ENCODE measurements at places on chromosomes 13 and 19.

DNA sequence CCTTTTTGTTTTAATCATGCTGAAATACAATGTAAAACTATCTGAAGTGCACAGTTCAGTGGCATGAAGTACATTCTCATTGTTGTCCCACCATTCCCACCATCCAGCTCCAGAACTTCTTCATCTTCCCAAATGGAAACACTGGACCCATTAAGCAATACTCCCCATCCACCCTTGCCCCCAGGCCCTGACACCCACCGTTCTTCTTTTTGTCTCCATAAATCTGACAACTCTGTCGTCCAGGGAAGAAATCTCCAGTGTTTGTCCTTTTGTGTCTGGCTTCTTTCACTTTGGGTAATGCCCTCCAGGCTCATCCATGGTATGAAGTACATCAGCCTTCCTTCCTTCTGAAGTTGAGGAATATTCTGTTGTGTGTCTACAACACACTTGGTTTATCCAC, 2.6 kb upstream of the SLC15A1 start:
- DNase-seq = no peak

DNA sequence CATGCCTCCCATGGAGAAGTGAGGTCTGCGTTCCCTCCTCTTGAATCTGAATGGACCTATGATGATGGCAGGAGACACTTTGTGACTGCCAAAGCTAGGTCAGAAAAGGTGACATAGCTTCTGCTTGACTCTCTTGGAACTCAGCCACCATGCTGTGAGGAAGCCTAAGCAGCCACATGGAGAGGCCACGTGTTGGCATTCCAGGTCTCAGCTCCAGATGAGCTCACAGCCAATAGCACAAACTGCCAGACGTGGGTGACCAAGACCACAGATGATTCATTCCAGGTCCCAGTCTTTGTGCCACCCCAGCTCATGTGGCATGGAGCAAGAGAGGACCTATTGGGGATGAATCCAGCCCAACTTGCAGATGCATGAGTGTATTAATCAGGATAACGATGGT, 8.7 kb upstream of the GGACT start:
- DNase-seq = no peak

GRCh38 chr13:57030671-57031070, 110.0 kb upstream of the PRR20A start:
- no peak for DNase-seq

DNA sequence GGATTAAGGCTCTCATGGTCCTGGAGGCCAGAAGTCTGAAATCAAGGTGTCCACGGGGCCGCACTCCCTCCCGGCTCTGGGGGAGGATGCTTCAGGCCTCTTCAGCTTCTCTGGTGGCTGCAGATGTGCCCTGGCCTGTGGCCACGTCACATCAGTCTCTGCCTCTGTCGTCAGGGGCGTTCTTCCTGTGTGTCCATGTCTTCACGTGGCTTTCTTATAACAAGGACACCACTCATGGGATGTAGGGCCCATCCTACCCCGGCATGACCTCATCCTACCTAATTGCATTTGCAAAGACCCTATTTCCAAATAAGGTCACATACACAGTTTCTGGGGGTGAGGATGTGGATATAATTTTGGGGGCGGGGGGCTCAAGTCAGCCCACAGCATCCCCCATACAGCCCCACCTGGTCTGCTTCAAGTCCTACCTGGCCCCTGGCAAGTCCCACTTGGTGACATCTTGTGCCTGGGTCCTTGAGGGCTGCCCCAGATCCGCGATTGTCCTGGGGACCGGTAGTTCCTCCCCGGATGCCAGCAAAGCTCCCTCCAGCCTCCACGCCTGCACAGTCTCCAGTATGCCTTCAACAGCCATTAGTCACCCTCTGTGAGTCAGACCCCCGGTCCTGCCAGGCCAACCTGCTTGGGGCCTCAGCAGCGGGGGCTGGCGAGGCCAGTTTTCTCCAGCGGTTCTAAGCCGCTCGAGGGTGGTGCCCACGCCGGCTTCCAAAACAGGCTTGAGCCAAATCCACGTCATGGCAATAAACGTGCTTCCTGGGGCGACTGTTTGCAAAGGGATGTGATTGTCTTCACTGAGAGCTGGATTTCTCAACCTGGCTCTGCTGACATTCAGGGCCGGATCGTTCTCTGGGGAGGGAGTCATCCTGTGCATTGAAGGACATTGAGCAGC, 32.2 kb downstream of the MYO9B start:
- DNase-seq = peak; percentile 75

- no peak for DNase-seq
Measured at GRCh38 chr19:7355151-7355820, 6.5 kb downstream of the ARHGEF18 start.

DNA sequence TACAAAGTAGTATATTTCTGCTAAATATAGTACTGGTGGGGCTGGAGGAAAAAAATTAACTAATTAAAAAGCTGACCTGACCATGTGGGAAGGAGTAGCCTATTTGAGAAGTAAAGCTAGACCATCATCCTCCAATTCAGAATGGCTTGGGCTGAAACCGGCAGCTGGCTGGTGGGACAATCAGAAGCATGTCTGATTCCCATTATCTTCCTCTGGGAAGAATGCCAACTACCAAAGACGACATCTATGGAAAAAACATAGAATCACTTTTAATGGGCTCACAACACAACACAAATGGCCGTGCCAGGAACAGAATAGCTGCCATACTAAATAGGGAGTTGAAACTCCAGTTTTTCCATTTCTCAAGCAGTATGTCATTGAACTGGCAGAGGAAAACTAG, 120.4 kb upstream of the FREM2 start:
- peak; percentile 26 for DNase-seq

All from femur (tissue), 1 donor.